Fibroblast of villous mesenchyme (primary cell): ENCODE measurements at places on chromosomes 16 and 17. TPM values are rescaled to one million over a fixed set of nuclear protein-coding genes. Genes with fewer than 3 reads are reported as not detected.

The HOXB8 gene
- not detected in 2 replicates for total RNA-seq

The TOX3 gene
- not detected in 2 replicates for total RNA-seq

The KRT12 gene
- not detected in 2 replicates for total RNA-seq

The PNMT gene
- total RNA-seq = not detected in 2 replicates

DNA sequence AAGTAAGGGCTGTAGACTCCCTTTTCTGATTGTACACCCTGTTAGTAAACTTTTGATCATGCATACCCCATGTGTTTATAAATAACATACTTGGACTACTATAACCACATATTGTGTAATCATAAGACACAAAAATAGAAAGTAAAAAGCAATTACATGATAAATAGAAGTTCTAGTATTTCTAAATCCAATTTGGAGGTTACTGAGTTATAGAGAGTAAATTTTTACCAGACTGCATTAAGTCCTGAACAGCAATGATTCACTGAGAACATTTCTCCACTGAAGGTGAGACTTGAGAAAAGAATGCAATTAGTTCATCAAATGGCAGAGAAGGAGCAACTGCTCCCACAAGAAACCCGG, 7.7 kb upstream of the TBKBP1 start:
- DNase-seq = peak; percentile 66

DNA sequence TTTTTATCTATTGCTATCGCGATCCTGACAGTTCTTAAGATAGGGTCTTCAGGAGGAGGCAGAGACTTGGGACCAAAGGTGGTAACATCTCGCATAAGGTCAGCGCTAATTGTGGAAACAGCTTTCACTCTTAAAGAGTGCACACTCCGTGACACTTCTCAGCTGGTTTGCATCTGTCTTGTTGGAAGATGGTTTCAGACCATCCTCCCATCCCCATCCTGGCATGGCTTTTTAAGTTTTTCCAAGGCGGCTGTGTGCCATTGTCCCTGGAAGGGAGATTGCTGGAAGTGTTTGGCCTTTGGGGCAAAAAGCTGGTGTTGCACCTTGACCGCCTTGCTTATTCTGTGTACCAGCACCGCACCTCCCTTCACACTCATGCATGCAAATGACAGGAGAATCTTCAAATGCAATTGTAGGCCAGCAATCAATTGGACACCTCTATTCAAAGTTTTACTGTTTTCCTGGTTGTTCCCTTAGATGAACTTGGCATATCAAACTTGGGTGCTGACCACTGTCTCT, 1.5 kb downstream of the SOCS7 start:
- no peak for DNase-seq

DNA sequence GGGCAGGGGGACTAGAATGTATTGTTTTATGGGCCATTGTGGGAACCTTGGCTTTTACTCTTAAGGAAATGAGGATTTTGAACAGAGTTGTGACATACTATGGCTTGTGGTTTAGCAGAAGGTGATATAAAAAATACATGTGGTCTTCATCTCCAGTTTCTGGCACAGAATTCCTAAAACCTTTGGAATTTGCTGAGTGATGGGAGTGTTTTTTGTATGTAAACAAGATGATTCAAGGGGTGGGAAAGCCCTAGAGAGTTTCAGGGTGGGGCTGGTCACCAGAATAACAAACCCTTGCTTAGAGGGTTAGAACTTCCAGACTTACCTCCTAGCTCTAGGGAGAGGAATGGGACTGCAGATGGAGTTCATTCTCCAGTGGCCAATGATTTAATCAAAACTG, 316.1 kb downstream of the PHKB start:
- DNase-seq = peak; percentile 65

DNA sequence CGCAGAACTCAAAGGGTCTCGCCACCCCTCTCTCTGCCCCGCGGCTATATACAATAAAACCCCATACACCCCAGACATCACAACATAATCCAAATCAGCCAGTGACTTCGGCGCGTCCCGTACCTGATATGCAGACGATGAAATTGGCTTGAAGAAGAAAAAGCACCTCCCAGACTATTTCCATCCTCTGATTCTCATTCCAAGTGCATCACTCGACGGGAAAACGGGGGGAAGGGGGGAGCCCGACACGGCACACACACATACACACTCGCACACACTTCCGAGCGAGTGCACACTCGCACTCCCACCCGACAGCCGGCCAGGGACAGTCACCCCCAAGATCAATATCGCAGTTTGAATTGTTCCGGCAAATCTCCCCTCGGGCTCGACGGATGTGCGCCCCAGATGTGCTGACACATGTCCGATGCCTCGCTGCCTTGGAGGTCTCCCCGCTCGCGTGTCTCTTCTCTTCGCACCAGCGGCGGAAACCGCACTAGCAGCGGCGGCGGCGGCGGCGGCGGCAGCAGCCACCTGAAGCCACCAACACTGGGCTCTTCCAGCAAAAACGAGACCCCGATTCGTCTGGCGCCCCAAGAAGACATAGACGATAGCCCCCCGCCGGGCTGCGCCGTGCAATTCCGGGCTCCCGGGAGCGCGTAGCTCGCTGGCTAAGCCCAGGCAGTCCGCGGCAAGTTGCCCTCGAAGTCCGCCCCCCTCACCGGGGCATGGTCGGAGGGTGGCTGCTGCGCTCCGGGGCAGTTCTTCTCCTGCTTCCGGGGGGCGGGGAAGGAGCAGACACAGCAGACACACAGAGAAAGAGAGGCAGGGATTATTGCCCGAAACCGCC, 688 bp downstream of the CA10 start:
- DNase-seq = no peak
